Trophoblast cell (in vitro differentiated cells and primary cell): ENCODE measurements at places on chromosomes 1 and 21.

DNA sequence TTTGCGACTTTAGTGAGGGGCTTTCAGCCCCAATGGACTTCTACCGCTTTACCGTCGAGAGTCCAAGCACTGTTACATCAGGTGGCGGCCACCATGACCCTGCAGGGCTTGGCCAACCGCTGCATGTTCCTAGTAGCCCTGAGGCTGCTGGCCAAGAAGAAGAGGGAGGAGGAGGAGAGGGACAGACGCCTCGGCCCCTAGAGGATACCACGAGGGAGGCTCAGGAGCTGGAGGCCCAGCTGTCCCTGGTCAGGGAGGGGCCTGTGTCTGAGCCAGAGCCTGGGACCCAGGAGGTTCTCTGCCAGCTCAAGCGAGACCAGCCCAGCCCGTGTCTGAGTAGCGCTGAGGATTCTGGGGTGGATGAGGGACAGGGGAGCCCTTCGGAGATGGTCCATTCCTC lies 8.6 kb upstream of the SLC25A34 start:
- DNase-seq = no peak

DNA sequence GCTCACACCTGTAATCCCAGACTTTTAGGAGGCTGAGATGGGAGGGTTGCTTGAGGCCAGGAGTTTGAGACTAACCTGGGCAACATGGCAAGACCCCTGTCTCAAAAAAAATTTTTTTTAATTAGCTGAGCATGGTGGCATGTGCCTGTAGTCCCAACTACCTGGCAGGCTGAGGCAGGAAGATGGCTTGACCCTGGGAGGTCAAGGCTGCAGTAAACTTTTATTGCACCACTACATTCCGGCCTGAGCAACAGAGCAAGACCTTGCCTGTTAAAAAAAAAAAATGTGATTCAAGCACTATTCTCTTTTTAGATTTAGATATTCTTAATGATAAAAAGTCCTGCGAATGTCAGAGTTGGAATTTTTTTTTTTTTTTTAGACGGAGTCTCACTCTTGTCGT lies 102.5 kb upstream of the L1TD1 start:
- DNase-seq = no peak

DNA sequence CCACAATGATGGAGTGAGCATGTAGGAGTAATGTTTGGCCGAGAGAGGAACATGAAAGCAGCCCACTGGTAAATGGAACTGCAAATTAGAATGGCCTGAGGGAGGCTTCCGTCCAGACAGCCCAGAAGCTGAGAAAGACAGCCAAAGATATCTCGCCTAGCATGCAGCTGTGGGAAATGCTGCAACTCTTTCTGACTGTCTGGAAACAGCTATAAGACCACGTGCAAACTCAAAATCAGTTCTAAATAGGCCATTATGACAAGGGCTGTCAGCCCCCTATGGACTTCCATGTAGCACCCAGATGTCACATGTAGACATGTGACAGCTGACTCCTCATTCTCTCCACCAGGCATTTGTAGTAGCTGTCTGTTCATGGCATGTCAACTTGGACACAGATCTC lies 62.9 kb upstream of the ATP1A1 start:
- DNase-seq = no peak

DNA sequence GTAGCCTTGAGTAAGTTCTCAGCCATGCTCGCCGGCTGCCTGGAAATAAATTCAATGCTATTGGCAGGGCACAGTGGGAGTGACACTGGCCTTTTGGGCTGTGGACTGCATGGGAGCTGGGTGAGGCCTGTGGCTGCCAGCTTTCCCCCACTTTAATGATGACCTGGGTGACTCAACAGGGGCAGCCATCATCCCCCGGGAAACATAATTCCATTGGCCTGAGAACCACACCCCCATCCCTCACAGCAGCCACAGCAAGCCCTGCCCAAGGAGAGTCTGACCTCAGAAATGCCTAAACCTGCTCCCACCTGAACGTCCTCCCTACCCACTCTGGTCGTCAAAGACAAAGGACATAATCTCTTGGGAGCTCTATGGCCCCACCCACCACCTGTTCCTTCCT lies 384.0 kb downstream of the LTN1 start:
- DNase-seq = no peak

- no peak for DNase-seq
These were observed 45.3 kb upstream of the RGS5 start for GRCh38 chr1:163248064-163248463.

DNA sequence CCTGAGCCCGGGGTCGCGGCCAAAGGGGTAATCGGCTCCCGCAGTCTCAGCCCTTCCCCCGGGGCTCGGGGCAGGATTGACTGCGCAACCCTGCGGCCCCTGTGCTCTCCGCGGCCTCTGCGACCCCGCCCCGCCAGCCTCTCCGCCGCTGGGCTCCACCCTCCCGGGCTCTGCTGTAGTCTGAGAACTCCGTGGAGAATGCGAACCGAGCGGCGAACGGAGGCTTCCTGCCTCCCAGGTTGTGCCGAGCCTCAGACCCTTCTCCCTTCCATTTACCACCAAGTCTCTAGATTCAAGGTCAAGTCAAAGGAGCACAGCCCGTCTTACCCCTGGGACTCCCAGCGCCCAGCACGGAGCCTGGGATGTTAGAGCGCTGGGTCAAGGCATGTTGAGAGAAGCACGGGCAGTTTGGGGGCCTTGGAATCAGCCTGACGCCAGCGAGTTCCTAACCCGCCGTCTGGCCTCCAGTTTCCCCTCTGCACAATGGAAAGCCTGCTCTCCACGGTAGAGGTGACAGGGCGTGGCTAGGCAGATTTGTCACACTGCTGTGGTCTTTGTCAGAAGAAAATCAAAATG lies 3.0 kb downstream of the ATP2B4 start:
- DNase-seq = peak; percentile 57

- DNase-seq = no peak
These were observed 21.1 kb upstream of the LAMC2 start for GRCh38 chr1:183164963-183165362.

GRCh38 chr1:248861616-248862015 lies 2.7 kb upstream of the ZNF692 start:
- DNase-seq = no peak

- DNase-seq = peak; percentile 15
These were observed 34.5 kb downstream of the OR10R2 start for GRCh38 chr1:158506369-158506987.

DNA sequence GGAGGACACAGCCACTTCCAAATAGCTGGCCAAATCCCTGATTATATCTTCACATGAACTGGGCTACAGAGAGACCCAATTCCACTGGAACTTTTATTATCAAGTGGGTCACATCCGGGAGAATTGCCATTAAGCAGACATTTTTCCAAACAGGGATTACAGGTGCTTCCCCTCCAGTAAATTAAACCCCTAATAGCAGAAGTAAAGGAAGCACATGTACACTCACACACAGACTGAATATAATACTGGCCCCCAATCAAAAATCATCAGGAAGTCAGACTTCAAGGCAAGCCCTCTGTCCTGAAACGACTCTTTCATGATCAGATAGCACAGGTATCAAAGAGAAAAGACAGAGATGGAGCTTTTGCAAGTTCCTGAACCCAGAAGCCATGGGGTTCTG lies 118.6 kb upstream of the PPP2R5A start:
- no peak for DNase-seq

GRCh38 chr21:25456672-25457071 lies 150.6 kb downstream of the MRPL39 start:
- no peak for DNase-seq

- DNase-seq = no peak
These were observed 22.1 kb upstream of the KCNA3 start for GRCh38 chr1:110696818-110697217.

DNA sequence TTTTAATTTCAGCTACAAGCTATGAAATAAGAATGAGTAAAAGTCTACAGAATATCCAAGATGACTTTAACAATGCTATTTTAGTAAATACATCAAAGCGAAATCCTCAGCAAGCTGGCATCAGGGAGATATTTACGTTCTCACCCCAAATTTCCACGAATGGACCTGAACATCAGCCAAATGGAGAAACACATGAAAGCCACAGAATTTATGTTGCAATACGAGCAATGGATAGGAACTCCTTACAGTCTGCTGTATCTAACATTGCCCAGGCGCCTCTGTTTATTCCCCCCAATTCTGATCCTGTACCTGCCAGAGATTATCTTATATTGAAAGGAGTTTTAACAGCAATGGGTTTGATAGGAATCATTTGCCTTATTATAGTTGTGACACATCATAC lies 13.7 kb upstream of the CLCA1 start:
- DNase-seq = no peak

- no peak for DNase-seq
These were observed 1.6 kb downstream of the CRYBG2 start for GRCh38 chr1:26352338-26352679.

DNA sequence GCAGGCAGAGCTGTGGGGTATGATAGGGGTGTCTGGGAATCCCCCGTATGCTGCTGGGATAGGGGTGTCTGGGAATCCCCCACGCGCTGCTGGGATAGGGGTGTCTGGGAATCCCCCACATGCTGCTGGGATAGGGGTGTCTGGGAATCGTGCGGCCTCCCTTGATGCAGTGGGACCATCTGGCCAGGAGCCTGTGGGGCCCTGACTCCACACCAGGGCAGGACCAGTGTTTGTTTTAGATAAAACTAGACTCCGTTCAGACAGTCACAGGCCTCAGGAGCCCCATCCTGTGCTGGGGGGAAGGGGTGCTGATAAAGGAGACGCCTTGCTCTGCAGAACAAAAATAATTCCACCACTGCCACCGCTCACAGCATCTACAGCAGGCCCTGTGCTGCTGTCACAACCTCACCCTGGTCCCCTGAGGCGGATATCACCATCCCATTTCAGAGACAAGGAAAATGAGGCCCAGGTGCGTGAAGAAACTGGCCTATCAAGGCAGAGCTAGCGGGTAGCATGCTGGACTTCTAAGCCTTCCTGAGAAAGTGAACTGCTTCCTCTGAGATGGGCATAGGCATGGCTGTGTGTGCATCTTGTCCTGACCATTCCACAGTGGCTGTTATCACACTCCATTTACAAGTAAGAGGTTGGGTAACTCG lies 24.0 kb downstream of the ECE1 start:
- no peak for DNase-seq

DNA sequence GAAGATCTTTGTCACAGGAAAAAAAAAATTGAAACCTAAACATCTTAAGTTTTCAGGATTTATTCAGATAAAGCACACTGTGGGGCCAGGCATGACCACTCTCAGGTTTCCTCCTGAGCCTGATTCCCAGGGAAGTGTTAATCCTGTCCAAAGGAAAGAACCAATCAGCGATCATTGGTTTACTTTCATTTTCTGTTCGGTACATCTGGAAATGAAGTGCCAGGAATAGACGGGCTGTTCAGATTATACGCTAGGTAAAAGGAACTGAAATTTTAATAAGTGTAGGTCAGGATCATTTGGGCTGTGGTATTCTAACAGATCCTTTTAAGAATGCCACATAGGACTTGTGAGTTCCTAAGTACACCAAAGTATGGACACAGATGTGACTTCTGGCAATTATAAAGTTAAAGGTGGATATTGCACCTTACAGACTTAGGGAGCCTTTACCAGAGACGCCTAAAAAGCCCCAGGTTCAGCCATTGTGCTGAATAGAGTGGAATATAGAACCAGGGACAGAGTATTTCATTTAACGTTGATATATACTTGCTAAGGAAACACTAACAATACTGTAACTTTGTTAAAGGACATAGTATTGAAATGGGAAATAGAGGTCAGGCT lies 9.3 kb upstream of the CACYBP start:
- peak; percentile 33 for DNase-seq

GRCh38 chr21:34771512-34772028 lies 102.8 kb downstream of the CLIC6 start:
- DNase-seq = peak; percentile 75

DNA sequence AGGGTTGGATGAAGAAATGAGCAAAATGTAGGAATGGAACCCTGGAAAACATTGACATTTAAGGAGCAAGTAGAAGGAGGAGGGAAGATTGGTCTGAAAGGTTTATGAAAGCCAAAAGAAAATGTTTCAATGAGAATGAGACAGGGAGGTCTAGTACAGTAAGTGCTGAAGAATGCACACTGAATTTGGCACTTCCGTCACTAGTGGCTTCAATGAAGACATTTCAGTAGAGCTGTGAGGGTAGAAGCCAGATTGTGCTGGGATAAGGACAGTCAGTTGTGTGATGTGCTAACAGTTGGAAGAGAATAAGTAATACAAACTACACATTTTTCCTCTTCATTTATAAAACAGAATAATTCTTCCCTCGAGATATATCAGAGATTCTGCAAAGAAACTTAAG lies 17.1 kb downstream of the THEM4 start:
- peak; percentile 78 for DNase-seq

GRCh38 chr1:242056988-242057744 lies 58.3 kb upstream of the MAP1LC3C start:
- DNase-seq = no peak

GRCh38 chr21:38439426-38439825 lies 58.9 kb downstream of the ERG start:
- no peak for DNase-seq

- DNase-seq = no peak
These were observed 3.8 kb downstream of the DNASE2B start for GRCh38 chr1:84402060-84402459.

DNA sequence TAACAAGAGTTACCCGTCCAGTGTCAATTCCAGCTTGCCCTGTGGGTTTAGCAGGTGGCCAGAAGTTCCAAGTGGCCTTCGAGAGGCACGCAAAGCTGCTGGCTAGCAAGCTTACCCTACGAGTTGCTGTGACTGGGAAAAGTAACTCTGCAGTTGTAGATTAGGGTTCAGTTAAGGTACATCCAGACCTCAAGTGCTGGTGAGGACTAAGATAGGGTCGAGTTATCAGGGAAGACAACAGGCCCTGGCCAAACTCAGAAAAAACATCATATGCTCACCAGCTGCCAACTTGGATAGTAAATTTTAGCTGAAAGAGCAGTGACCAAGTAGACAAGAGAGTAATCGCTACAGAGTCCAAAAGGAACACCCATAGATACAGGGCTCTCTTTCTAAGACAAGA lies 27.7 kb upstream of the LRRC7 start:
- DNase-seq = no peak

DNA sequence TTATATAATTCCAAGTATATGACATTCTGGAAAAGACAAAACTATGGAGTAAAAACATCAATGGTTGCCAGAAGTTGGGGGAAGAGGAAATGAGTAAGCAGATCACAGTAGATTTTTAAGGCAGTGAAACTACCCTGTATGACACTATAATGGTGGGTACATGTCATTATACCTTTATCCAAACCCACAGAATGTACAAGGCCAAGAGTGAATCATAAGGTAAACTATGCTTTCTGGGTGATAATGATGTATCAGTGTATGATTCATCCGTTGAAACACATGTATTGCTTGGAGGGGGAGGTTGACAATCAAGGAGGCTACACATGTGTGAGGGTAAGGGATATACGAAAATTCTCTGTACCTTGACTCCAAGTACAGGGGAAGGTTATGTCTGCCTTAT lies 862.7 kb downstream of the PLA2G4A start:
- no peak for DNase-seq

DNA sequence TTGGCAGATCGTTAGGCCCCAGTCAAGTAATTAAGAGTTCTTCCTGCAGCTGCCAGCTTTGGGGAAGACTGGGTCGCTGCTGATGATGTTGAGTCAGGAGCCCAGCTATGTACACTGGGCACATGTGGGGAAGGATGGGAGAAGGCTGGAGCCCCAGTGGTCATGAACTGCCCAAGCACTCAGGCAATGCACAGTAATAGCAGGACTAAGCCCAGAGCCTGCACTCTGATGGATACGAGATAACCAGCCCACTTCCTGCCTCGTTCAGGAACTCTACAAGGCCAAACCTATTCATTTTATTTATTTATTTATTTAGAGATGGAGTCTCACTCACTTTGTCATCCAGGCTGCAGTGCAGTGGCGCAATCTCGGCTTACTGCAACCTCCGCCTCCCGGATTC lies 81.1 kb upstream of the BTG3 start:
- DNase-seq = peak; percentile 71

GRCh38 chr1:211305044-211305443 lies 21.6 kb upstream of the TRAF5 start:
- DNase-seq = peak; percentile 97

- DNase-seq = no peak
These were observed 244.4 kb downstream of the MATN1 start for GRCh38 chr1:30478799-30479563.
